Activated CD4-positive, CD25-positive, alpha-beta regulatory T cell treated with anti-CD3 and anti-CD28 coated beads, Interleukin-2, amount 50 U/mL, for 72 hours (primary cell): ENCODE measurements at places on chromosomes 1 and 21.

DNA sequence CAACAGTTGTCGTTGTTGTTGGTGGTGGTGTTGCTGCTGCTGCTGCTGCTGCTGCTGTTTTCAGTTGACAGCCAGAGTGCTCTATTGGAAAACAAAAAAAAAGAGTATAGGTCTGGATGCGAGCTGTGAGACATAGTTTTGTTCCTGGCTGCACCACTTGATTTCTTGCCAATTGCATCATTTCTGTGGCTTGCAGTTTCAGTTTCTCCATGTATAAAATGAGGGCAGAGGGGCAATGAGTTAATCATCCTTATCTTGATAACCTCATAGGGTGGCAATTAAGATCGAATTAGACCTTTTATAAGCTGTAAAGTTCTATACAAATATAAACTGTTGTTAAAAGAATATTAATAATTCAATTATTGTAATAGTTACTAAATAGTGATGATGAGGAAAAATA lies 156.7 kb downstream of the DMRTA2 start:
- no peak for DNase-seq

- DNase-seq = no peak
These were observed 2.7 kb downstream of the MEF2D start for GRCh38 chr1:156497743-156498431.

GRCh38 chr1:10181154-10181553 lies 29.2 kb upstream of the KIF1B start:
- DNase-seq = no peak

GRCh38 chr1:153791648-153792253 lies 16.5 kb downstream of the SLC27A3 start:
- no peak for DNase-seq

GRCh38 chr1:24769656-24770651 lies 24.7 kb downstream of the CLIC4 start:
- DNase-seq = no peak

- DNase-seq = no peak
These were observed 70.6 kb upstream of the RAB3GAP2 start for GRCh38 chr1:220342853-220343252.

DNA sequence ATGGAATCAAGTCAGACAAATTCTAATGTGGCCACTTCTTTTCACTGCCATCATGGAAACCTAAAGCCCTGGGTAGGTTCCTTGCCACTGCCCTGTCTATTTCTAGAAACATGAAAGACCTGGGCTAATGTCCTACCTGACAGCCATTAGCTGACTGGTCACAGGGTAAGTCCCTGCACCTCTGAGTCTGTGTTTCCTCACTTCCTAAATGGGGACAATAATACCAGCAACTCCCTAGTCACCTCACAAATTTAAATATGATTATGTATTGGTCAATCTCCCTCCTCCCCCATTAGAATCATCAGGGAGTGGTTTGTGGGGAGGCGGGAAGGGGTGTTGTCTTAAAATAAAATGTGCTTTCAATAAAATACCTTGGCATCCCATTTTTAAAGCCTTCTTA lies 2.2 kb downstream of the CREG1 start:
- DNase-seq = no peak

GRCh38 chr1:217109928-217110327 lies 386.7 kb upstream of the ESRRG start:
- DNase-seq = no peak

GRCh38 chr1:84757301-84757700 lies 67.0 kb upstream of the SSX2IP start:
- no peak for DNase-seq

- no peak for DNase-seq
These were observed 3.5 kb downstream of the POMGNT1 start for GRCh38 chr1:46194641-46195193.

DNA sequence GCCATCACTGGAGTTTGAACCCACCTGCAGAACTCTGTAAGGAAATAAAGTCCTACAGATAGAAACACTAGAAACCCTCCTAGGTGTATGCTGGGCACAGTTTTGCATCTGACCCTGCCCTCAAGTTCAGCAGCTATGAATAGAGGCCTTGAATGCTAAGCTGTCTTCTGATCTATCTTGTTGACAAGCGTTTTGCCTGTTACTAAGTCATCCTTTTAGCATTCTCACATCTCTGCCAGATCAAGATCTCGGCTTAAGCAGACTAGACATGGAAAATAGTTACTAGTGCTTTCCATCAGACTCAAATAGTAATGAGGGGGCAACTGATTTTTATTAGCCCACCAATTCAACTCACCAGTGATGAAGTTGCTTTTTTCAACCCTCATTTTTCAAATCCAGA lies 10.5 kb downstream of the TBX15 start:
- DNase-seq = no peak

DNA sequence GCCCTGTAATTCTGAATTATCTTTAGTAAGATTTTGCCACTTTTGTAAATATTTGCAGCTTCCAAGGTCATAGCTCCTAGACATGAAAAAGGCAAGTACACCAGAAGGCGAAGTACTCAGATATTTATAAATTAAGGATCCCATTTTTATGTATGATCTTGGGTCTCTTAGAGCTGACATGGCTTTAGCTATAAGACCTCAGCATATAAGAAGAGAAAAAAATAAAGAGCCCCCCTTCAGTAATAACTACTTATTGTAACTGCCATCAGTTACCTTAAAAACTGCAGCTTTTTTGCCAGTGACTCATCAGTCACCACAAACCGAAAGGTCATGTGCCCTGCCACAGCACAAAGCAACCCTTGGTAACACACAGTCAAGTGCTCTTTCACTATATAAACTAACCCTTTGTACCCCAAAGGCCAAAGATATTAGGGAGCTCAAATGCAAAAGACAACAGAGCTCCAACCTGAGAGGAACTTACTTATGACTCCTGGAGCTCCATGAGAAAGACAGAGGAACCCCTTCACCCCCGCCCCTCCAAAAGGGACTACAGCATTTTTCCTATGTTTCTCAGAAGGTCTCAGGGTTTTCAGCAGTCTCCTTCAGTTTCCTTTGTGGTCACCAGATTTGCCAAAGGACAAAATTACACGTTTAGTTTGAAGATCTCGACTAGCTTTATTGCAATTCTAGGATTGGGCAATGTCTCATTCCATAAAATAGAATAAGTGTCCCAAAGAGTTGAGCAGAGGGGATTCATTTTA lies 219.8 kb upstream of the DUSP10 start:
- DNase-seq = no peak

GRCh38 chr1:156700736-156701531 lies 4.4 kb downstream of the CRABP2 start:
- no peak for DNase-seq

- no peak for DNase-seq
These were observed 15.5 kb downstream of the AGRN start for GRCh38 chr1:1035291-1035943.

DNA sequence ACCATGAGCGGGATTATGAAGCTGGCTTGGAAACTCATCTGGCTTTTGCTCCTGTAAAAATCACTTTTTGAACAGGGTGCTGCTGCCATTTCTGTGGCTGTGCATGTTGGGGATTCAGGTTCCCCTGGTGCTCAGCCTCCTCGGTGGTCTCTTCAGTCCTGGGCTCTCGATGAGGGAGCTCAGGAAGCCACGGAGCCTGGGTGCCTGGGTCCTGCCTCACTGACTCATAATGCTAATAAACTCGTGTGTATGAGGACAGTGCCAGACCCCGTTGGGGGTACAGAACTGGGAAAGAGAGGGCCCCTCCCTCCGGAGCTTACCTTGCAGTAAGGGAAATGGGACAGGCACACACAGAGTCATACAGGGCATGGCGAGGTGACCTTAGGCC lies 5.8 kb downstream of the COQ8A start:
- no peak for DNase-seq

DNA sequence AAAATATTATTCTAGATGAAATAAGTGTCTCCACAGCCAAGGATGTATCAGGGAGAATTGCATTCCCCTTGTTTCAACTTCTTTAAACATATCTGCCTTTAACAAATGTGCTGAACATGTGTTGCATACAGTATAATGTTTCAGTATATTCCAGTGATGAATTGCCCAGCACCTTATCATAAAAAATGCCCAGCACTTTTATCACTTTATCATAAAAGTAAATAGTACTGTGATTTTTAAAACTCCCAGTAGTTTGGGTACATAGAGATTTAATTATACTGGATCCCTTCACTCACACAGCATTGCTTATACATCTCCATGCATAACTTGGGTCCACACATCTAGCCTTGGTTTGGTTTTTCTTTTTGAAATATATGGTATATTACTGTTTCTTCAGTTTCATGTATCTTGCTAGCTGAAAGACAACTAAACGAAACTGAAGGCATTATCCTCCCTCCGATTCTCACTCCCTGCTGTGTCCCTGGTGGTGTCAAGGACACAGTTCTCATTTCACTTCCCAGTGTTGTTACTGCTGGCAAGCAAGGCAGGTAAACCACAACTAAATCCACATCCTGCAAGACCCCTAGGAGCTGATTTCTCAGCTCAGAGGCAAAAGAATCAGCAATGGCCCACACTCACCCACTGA lies 118.2 kb upstream of the SLC44A3 start:
- DNase-seq = no peak

DNA sequence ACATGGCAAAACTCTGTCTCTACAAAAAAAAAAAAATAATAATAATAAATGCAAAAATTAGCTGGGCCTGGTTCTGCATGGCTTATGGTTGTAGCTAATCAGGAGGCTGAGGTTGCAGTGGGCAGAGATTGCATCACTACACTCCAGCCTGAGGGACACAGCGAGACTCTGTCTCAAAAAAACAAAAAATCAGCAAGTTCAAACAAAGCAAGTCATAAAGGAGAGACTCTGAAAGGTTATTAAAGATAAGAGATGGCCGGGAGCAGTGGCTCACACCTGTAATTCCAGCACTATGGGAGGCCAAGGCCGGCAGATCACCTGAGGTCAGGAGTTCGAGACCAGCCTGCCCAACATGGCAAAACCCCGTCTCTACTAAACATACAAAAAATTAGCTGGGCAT lies 28.8 kb downstream of the COP1 start:
- DNase-seq = no peak

- DNase-seq = no peak
These were observed 10.2 kb downstream of the JAK1 start for GRCh38 chr1:64956010-64956640.

GRCh38 chr21:31659286-31659535 lies 282 bp upstream of the SOD1 start:
- no peak for DNase-seq

GRCh38 chr1:19353596-19353995 lies 41.5 kb downstream of the SLC66A1 start:
- no peak for DNase-seq

GRCh38 chr1:51070011-51070410 lies 32.0 kb upstream of the C1orf185 start:
- DNase-seq = no peak

DNA sequence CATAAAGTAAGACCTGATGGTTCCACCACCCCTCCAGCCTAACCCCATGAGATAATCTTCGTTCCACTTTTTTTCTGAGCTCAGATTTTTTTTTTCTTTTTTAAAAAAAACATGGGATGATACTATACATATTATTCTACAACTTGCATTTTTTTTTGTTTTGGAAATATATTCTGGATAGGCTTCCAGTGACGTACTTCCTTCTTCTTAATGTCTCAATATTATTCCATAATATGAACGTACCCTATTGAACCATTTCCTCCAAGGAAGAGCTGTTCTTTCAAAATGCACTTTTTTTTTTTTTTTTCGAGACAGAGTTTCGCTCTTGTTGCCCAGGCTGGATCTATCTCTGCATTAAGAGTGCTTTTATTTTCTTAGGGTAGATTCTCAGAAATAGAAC lies 1.5 kb downstream of the EDEM3 start:
- DNase-seq = no peak

- DNase-seq = peak; percentile 48
These were observed 11.5 kb downstream of the HIPK1 start for GRCh38 chr1:113940365-113941244.

GRCh38 chr1:233655301-233655740 lies 41.4 kb downstream of the KCNK1 start:
- DNase-seq = no peak

DNA sequence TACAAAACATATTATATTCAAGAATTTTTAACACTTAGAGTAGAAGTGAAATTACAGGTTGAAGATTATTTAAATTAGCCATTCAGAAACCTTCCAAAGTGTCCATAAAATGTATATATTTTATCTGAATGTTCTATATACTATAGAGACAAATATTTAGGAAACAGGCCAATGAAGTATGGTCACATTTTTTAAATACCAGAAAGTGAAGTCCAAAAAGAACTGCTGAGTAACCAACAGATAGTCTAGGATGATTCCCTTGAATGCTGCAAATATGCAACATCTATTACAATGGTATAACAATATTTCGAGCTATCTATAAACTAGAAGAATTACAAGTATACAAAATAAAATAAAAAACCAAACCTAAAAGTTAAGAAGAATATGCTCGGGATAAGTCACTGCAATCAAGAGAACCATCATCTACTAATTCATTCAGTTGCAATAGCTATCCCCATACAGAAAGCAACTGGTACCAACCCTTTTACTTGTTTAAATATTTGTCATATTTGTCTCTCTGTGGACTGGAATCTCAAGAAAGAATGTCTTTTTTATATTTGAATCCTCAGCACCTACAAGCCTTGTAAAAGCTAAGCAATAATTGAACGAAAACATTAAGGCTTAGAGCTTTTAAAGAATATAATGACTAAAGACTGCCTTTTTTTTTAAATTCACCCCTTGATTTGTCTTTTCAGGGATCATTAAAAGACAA lies 8.1 kb downstream of the ODF2L start:
- no peak for DNase-seq

DNA sequence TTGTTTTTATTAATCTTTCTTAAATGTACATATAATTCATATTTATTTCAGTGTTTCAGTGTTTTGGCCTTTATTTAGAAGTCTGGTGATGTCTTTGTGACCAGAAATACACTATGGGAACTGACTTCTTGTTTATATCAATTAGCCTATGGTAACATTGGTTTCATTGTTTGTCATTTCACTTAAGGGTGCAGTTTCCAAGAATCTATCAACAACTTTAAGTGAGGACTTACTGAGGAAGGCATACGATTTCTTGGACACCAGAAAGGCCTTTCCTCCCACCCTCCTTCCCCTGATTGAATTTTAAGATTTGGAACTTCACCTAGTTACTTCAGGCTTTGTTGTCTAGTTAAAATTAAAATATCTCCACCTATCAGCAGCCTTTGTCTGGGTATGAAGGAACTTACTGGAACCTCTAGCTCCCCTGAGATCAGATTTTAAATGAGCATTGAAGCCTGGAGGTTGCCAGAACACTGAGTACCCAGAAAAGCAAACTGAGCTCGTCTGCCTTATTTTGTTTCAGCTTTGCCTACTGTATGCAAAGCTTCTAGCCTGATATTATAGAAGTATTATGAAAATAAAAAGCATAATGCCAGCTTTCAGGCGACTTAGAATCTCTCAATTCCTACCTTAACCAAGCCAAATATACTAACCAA lies 34.2 kb downstream of the HLCS start:
- no peak for DNase-seq

DNA sequence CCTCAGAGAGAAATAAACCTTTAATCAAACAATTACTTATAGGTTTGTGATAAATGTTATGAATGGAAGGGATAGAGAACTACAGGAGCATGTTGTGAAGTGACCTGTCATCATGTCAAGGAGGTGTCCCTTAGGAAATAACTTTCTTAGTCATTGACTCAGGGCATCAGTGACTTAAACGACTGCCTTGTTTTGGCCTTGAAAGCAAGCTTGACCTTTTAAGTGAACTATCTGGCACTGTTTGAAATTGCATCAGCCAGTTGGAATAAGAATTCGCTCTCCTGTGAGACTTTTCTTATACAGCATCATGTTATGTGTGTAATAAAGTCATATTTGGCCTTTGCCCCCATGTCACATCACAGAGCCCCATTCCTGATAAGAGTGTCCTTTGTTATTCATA lies 30.9 kb downstream of the LRRC8B start:
- no peak for DNase-seq

GRCh38 chr1:31587720-31588423 lies 11.6 kb downstream of the TINAGL1 start:
- peak; percentile 45 for DNase-seq
